Stimulated activated naive CD4-positive, alpha-beta T cell treated with Interleukin-2 at 50 U/mL for 16 hours (primary cell): ENCODE measurements at places on chromosomes 5 and 9.

GRCh38 chr9:3478549-3478953, 47.2 kb downstream of the RFX3 start:
- DNase-seq, result no peak

DNA sequence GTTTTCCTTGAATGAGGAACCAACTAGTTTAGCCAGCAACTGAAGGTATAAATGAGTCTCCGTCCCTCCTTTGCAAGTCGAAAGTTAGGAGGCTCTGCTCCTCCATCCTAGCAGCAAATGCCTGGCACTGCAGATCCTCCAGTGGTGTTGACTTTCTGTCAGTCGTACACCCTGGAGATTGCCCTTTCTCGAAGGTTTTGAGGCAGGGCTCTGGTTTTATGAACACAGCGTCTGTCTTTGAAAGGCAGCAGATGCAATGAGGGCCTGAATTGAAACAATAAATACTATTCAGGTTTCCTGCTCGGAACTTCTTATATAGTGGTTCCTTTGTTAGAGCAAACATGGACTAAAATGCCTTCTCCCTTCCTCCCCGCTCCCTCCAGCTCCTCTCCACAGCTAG, 284.0 kb downstream of the TMEM38B start:
- DNase-seq, result no peak

DNA sequence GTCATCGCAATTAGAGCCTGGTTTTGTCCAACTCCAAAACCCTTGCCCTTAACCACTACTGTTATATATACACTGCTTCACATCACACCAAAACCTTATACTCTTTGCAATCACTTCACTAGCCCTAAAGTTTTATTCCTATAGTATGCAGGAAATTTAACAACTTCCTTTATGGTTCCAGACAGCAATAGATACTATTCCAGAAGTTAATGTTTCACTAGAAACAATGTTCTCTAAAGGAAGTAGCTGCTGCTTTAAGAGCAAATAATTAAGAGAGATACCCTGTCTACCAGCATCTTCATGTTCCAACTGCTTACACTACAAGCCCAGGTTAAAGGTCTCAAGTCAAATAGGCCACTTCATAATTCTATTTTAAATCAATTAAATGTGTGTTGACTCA, 22.0 kb downstream of the FREM1 start:
- no peak for DNase-seq

- no peak for DNase-seq
Observed at GRCh38 chr5:88940713-88941112, 57.7 kb upstream of the MEF2C start.

- DNase-seq, result no peak
Observed at GRCh38 chr5:42600441-42600840, 156.2 kb upstream of the CCDC152 start.

DNA sequence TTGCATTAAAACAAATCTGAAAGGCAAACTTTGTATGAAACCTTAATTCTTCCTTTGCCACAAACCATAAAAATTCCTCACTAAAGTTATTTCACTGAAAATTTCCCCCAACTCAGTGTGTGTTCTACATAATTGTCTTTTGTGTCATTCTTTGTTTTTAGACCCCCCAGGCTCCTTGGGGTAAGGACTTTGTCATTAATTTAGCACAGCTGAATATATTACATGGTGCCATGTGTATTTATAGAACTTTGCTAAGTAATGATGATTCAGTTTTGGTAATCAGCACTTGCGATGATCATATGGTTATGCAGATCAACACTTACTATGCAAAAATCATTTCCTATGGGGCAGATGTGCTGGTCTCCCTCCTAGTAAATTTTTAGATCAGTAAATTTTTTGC, 712.1 kb upstream of the MEF2C start:
- no peak for DNase-seq

- no peak for DNase-seq
Observed at GRCh38 chr9:136378170-136379002, 4.9 kb upstream of the CARD9 start.

- DNase-seq, result no peak
Observed at GRCh38 chr9:12955510-12956163, 180.8 kb downstream of the LURAP1L start.

GRCh38 chr5:177432143-177432838, 5.8 kb downstream of the GRK6 start:
- DNase-seq, result peak; percentile 63

- no peak for DNase-seq
Observed at GRCh38 chr9:38285236-38285635, 107.3 kb upstream of the ALDH1B1 start.

DNA sequence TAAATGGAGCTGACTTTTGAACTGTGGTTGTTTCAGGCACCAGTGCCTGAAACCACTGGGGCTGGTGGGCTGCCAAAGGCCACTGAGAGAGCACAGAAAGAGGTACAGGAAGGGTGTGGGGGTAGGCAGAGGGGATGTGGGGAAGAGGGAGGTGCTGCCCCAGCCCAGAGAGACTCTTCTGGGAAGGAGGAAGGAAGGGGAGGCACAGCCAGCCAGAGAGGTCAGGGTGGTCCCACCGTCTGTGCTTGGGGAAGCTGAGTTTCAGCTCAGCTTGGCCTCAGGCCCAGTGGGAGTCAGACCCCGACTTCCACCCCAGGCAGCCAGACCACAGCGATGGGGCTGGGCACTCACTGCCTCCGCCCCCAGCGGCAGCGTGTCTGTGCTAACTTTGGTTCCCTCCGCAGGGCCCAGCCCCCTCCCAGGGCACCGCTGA, 8.6 kb upstream of the PHYKPL start:
- no peak for DNase-seq

- DNase-seq, result no peak
Observed at GRCh38 chr5:112646139-112646936, 91.3 kb upstream of the APC start.

- no peak for DNase-seq
Observed at GRCh38 chr9:101372327-101373118, 12.3 kb downstream of the BAAT start.

GRCh38 chr9:35335164-35335563, 154.7 kb upstream of the RUSC2 start:
- no peak for DNase-seq

- DNase-seq, result no peak
Observed at GRCh38 chr5:57929271-57929670, 446.7 kb upstream of the ACTBL2 start.

DNA sequence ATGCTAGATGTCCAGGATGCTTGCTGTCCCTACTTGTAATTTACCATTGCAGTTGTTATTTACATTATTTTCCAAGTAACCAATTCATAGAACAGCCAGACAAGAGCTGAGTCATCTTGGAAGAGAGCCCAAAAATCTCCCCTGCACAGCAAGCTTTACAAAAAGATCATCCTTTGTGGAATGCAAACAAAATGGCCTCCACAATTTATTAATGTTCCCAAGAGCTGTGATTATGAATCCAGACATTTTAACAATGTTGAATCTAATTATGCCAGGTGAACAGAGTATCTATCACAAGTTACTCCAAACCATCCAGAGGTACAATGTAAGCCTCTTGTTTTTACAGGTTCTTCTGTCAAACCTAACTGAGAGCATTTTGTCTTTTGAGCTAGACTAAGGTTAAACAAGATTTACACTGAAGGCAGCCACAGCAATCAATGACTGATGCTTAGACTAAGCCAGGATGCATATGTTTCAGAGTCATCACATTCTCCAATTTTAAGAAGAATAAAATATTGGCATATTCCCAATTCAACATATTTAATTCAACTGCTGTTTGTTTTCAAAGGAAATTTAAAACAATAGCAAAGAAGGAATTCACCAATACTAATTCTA, 95.3 kb upstream of the SLC12A2 start:
- DNase-seq, result no peak

GRCh38 chr5:123763201-123763600, 251.2 kb downstream of the CSNK1G3 start:
- DNase-seq, result no peak

DNA sequence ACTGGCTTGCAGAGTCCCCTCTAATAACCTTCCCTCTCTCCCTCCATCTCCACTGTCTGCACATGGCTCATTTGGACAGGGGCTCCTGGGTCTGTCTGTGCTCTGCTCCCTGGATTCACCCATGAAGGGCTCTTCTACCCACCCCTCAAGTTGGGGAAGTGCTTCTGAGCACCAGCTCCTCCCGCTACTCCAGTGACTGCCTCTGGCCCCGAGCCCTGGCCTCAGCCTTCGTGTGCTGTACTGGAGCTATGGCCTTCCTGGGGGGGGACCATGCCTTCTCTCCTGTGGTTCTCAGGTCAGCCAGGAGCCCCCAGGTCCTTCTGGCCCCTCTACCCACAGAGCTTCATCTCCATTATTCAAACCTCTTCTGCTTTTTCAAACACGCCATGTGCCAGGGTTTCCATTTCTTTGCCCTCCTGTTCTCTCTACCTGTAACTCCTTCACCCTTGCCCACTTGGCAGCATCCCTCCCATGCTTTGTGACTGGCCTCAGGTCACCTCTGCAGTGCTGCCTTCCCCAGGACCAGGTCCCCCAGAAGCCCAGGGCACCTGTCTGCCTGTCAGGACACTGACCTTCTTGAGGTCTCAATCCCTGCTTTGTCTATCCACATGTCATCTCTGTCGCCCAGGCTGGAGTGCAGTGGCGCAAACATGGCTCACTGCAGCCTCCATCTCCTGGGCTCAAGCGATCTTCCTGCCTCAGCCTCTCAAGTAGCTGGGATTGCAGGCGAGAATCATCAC, 9.5 kb downstream of the SH3PXD2B start:
- no peak for DNase-seq

DNA sequence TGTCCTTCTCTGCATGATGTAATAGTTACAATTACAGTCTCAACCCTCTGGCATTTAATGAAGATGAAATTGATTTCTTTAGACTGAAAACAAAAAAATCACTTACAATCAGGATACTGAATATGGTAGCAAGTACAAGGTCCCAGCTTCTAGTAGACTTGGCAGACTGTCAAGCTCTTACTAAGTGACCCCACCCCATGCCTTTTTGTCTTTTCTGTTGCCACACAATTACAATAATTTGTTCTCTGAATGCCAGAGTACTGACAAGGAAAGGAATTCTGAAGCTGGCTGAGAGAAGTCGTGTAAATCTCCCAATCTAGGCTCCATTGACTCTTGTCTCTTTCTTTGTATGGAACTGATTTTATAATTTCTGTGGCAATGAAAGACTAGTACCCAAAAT, 154.2 kb downstream of the TMC1 start:
- no peak for DNase-seq

- no peak for DNase-seq
Observed at GRCh38 chr9:107614765-107615164, 125.2 kb upstream of the KLF4 start.
